HT1080 (cell line): ENCODE measurements at places on chromosomes 12 and 14. TPM values are rescaled to one million over a fixed set of nuclear protein-coding genes. Genes with fewer than 3 reads are reported as not detected.

The PLA2G1B gene
- not detected in 2 replicates for total RNA-seq

The ADAMTS20 gene
- total RNA-seq = 0.03 TPM in 1 of 2 replicates, not detected in the other

The TSHR gene
- total RNA-seq = not detected in 2 replicates

The COX6A1 gene
- total RNA-seq = 740 and 780 TPM in 2 replicates

The POTEM gene
- total RNA-seq = 0.10 TPM in 1 of 2 replicates, not detected in the other

The MMP17 gene
- 15.6 and 32.3 TPM in 2 replicates for total RNA-seq

The ACOT4 gene
- not detected in 2 replicates for total RNA-seq

The TNS2 gene
- 29.1 and 32.5 TPM in 2 replicates for total RNA-seq

The EFS gene
- not detected in 2 replicates for total RNA-seq

The MIA2 gene
- 7.4 and 8.4 TPM in 2 replicates for total RNA-seq

The DLGAP5 gene
- 42.8 and 53.6 TPM in 2 replicates for total RNA-seq

DNA sequence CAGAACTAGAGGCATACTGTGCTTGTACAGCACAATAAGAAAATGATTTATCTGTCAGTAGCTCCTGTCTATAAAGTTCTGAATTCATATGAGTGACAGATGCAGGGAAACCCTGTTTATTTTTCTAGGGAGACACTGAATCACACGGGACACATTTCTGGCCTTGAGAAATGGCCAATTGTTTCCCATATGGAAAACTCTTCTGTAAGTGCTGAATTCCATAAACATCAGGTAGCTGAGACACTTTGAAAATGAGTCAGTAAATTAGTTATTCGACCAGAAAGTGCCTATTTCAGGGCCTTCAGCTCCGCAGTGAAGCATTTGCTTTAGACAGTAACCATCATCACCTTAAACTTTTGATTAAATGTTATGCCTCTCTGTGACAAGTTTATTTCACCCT, 184.4 kb downstream of the TMEM132D start:
- DNase-seq = peak; percentile 50

DNA sequence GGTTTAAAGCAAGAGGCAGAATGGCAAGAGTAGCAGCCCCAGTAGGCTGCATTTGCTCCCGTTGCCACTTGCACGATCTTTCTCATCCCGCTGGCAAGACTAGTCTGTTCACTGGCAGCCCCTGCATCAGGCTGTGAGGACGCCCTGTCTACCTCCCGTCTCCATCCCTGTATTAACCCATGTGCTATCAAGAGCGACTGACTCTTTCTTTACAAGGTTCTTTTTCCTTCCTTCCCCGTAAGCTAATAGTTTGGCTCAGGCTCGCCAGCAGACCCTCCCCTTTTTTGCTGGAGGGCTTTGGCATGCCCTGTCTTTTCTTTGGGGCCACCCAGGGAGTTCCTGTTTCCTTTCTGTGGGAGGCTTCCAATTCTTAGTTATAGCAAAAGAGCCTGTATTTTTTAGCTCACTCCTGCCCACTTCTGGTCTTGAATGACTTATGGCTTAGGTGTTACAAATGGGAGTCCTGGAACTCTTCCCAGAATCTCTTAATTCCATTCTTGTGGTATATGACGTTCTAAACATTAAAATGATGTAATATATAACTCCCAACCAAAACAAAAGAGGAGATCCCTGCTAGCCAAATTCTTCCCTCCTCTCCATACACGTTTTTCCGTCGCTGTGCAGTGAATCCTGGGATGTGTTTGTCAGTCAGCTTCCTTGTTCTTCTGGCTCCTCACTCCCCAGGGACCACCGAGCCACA, 149.0 kb downstream of the PRKCH start:
- DNase-seq = peak; percentile 80

GRCh38 chr12:132437252-132437932, 52.6 kb upstream of the FBRSL1 start:
- no peak for DNase-seq

GRCh38 chr14:89957791-89958190, 2.1 kb downstream of the TDP1 start:
- peak; percentile 16 for DNase-seq

DNA sequence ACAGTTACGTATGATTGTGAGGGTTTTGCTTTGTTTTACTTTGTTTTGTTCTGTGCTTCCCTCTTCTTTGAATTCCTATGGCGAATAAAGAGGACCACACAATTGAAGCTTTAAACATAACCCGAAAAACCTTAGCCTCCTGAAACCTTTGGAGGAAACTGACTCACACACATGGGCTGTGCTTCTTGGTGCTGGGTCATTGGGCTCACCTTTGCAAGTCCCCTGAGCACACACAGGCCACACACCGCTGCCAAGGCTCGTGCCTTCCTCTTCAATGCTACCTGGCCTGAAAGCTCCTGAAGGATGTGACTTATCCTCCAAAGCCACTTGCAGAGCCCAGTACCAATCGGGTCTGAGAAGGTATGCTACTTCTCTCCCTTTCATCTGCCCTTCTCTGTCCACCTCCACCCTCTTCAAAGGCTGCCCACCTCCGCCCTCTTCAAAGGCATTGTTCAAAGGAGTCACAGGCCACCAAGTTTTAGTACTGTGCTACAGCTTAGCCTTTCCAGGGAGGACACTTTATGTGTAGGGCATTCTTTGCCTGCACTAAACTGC, 114.6 kb downstream of the FOXN3 start:
- DNase-seq = no peak

DNA sequence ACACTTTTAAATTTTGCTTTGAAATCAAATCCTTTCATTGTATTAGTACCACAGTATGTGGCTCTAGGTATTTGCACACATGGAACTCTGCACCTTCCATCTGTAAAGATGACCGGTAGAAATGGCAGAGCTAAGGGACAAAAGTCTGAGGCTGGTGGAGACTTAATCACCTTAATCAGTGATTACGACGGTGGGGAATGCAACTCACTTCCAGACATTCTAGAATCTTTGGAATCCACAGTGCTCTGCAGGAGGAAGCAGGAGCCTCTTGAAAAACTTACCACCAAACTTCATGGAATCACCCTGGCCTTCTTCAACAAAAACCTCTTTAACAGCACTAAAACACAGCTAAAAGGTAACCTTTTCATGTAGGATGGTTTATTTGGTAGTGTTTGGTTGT, 3.9 kb upstream of the DACT1 start:
- DNase-seq = no peak

- DNase-seq = no peak
Observed at GRCh38 chr12:113418213-113418879, 3.8 kb upstream of the SDSL start.

DNA sequence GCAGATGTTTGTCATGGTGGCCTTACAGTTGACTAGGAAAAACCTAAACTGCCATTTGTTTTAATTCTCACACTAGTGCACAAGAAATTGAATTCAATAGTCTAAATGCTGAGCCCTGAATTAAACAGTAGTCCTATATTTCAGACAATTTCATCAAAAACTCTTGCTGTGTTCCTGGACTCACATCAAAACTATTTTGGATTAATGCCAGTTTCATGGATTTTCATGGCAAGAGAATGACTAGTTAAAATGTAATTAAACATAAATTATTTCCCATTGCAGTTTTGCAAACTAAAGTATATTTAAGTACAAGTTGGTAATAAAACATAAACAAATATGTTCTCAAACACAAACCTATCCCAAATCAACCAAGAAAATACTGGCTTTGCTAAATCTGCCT, 468.0 kb upstream of the PRICKLE1 start:
- no peak for DNase-seq

GRCh38 chr12:25186038-25186787, 8.7 kb downstream of the DNAI7 start:
- DNase-seq = no peak

GRCh38 chr12:106584104-106585064, 1.6 kb downstream of the RFX4 start:
- DNase-seq = no peak

DNA sequence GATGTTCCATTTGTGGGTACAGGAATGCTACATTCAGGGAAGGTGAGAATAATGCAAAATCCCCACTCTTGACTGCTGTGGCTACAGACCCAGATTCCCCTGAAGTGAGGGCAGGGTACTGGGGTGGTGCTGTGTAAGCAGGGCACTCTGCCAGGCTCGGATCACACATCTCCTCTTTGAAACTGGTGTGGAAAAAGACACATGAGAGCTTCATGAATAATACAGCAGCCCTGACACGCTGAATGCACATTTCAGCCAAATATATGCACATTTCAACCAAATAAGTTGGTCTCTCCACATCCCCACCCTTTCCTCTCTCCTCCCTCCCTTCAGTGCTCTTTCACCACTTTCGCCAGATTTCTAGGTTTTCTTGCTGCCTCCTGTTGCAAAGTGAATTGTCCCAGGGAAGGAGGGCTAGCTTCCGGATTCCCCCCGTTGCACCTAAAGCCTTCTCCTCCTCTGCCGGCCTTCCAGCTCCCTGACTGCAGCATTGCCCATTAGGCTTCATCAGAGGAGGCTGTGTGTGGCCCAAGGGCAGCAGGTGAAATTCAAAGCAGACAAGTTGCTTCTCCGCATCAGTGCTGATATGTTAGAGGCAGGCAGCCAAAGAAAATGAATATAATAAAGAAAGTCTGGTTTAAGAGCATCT, 118.2 kb upstream of the TMCC3 start:
- no peak for DNase-seq

DNA sequence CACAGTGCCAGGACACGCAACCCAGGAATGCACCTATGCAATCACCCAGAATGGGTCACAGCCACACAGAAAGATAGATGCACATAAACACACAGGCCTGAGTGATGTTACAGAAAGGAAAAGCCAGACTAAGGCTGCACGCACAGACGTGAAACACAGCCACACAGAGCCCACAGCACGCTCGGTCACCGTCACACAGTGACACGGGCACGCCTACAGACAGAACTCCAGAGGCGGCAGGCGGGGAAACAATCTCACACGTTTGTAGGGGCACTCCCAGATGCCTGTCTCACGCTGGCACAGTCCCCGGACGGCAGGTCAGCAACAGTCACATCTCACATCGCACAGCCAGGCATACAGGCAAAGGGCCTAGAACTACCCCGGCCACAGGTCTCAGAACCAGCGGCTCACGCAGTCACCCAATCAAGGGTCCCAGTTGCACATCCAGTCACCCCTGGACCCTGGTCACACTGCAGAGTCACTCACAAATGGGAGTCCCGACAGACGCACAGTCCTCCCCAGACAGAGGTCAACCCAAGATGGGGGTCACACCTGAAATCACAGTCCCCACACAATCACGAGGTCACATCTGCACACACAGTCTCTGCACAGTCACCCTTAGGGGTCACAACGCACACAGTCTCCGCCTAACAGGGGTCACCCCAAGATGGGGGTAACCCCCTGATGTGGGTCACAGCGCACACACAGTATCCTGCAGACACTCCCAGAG, 790 bp downstream of the SSH1 start:
- DNase-seq = peak; percentile 47

DNA sequence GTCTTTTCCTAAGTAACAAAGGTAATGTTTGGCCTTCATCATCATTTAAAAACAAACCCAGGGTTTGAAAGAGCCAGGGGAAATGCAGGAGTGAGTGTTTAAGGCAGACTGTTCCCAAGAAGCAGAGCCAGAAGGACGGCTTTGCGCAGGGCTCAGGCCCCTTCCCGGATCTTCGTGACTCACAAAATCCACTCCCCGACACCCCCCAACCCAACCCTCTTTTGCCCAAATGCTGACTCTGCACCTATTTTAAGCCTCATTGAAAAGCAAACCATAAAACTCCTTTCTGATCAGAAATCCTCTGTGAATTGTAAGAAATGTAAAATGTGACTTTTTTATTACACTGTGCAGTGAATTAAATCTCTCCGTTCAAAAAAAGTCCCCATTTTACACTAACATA, 67.5 kb downstream of the SETD3 start:
- DNase-seq = no peak

DNA sequence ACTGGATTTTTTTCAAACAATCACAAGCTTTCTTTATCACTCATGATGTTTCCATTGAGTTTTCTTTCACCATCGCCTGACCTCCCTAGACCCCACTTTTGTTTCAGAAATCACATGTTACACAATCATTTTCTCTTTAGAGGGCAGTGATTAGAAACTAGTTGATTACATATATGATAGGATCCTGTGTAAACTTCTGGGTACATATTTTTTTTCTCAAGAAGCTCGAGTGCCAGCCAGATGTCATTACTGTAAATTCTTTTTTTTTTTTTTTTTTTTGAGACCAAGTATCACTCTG, 62.4 kb upstream of the PSMA6 start:
- no peak for DNase-seq

DNA sequence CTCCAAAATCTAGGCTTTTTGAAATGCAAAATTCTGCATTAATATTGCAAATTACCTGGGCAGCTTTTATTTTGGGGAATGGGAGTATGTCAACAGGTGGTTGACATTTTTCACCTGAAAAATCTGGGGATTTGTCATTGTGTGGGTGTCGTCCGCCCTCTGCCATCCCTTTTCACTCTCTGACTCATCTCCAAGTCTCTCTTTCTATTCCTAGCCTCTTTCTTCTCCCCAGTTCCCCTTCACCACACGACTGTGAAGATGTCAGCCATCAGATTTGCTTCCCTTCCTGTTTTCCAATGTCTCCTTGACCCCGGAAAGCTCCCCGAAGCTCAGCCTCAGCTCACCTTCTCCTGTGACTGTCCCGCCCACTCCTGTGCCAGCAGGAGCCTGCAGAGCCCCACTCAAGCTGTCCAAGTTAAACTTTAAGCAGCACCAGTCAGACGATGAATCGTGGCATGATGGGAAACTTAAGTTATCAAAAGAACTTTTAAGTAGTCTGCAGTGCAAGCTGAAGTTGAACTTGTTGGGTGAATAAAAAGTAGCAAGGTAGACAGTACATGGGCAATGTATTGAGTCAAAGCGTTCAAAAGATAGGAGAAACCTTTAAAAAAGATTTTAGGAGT, 590.2 kb downstream of the VRK1 start:
- no peak for DNase-seq

DNA sequence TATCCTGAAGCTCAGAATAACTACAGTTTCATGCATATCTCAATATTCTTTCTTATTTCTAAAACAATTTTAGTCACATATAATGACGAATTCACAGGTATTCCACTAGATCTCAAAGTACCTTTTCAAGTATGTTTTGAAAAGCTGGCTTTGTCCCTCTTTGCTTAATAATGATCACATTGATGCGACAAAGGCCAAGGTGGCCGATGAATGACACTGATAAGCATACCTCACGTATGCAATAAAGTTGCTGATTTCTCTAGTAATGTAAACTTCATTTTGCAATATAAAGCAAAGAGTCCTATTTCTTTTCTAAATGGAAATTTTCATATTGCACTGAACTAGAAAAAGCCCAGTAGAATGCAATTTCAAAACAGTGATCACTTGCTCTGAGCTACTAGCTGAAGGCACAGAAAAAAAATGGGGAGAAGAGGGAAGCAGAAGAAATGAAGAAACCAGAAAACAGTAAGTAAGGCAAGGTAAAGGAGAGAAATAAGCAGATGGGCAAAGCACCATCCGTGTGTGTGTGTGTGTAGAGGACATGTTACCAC, 29.3 kb downstream of the FGD6 start:
- no peak for DNase-seq

- no peak for DNase-seq
Observed at GRCh38 chr14:28756269-28756883, 10.2 kb upstream of the FOXG1 start.

DNA sequence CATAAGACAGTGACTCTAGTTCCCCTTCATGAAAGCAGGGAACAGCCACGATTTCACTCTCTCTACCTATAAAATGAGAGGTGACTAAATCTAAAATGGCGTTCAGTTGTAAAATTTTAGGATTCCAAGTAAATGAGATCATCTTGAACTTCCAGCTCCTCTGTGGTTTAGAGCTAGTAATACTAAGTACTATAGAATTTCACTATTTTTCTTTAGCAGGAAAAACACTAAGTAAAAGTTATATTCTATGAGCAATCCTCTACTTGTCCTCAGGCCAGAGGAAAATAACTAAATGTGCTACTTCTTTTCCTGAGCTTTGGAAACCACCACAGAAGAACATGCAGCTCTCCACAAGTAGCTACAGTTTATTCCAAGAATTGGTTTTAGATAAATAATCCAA, 55.6 kb downstream of the NIN start:
- peak; percentile 93 for DNase-seq
